ENCODE measurements at places on chromosomes 1 and 21.

DNA sequence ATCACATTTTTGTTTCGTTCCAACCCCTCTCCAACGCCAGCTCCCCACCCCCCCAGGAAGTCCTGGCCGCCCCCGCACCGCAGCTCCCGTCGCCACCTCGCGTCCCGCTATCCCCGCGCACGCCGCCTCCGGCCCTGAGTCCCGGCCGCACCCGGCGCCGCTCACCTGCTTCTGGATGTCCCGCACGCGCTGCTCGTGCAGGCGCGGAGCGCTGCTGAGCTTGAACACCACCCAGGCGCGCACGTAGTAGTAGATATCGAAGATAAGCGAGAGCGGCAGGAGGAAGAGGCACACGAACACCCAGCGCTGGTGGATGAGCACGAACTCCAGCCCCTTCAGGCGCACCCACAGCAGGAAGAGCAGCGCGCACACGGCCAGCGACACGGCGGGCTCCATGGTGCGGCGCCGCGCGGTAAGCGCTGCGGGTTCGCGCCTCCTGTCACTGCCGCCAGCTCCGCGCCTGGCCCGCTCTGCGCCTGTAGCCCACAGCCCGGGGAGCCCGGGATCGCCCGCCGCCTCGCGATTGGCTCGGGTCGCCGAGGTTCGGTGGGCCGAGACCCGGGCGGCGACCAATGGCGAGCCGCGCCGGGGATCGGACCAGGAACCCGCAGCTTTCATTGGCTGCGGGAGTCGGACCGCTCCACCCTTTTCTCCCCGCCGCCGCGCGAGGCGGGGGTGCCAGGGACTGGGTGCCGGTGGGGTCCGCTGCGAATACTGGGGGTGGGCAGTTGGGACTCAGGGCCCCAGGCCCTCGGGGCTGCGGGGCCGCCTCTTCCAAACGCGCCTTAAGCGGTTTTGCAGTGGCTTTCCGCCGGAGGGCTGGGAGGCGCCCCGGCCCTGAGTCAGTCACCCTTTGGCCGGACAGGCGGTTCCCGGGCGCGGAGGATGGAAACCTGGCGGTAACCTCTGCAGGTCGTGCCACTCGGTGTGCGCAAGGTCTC is at the start of gene DHCR24:
Gene DHCR24 (minus strand): TSS at position 472 of the 941 bp plus-strand sequence. CDS start 76 bp downstream, at position 396.
- peak; percentile 74 for DNase-seq

- no peak for DNase-seq
Observed at GRCh38 chr21:30104241-30104640, 62.4 kb downstream of the CLDN17 start.

GRCh38 chr21:42331660-42332059 is 16.5 kb upstream of the TFF3 start:
- DNase-seq = no peak

DNA sequence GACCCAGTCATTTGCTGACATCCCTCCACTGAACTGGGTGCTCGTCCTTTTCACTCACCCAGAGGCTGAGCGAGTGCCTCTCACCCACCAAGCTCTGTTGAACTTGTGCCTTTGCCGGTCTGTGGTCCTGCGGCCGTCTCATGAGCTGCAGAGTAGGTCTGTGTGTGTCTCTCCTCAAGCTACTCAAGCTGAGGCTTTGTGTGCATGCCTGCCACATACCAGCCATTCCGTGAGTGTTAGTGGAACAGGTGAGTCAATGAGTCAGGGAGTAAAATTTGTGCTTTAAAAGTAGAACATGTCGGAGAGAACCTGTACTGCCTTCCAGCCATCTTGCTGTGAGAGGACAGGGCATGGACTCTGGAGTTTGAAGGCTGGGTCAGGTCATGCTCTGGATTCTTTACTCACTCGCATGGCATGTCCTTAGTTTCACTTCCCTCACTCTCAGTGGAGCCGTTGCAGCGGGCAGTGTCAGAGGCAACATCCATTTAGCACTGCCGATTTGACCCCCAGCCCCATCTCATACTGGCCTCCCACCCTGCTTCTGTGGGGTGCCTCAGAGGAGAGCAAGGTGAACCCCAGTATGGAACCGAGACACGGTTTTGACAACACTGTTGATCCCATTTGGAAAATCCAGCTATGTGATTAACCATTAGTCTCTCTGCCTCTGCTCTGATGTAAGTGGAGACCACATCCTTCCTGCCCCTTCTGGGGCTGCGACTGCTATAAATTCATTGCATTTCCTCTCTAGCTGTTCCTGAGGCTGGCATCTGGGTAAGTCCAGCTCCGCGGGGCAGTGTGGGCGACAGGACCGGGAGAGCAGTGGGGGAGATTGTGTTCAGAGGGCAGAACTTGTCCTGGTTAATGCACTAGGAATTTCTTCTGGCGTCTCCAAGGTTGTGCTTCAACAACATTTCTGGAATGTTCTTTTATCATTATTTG is at the start of gene NLRP3:
Gene NLRP3 (plus strand): TSS at position 751 of the 939 bp plus-strand sequence. CDS start 2,628 bp downstream, outside the sequence.
- DNase-seq = no peak

- DNase-seq = no peak
Observed at GRCh38 chr1:205632669-205633169, 908 bp upstream of the ELK4 start.

GRCh38 chr1:8555582-8555981 is 237.7 kb downstream of the SLC45A1 start:
- no peak for DNase-seq

- no peak for DNase-seq
Observed at GRCh38 chr21:15552914-15553494, 176.8 kb upstream of the USP25 start.

GRCh38 chr1:6913086-6913485 is 127.8 kb downstream of the CAMTA1 start:
- DNase-seq = no peak

DNA sequence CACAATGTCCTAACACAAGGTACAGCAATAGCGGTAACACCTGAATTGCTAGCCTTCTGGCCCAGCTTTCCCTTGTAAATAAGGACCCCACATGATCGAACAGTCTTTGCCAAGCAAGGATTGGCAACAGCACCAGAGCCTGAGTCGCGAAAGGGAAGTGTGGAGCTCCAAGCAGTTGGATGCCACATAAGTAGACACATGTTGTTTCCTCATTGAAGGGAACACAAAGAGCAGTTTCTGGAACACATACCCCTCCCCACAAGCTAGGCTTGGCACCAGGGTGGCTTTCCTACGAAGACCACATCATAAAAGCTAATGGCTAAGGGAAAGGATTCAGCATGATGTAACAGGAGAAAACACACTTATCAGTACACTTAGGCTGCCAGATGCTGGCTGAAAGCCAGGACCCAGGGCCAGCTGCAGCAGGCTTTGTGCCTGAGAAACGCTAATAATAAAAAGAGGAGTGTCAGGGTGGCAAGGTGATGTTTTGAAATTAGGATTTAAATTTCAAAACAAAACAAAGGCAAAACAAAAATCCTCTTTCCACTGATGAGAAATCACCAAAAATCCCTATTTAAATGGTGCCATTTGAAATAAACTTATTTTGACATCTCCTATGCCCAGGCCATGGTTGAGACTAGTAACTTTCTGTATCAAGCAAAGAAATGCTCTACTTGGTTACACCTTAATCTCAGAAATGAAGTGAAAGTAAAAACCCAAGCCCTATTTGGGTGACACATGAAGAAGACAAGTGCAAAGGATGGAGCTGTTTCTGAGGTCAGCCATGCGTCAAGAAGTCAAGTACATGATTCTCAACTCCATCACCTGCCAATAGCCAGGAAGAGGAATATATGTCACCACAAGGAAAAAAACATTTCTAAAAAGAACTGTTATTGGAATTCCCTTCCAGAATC is 11.9 kb upstream of the CPLANE2 start:
- DNase-seq = peak; percentile 94

- DNase-seq = no peak
Observed at GRCh38 chr1:178405137-178405536, 91.6 kb downstream of the CLEC20A start.

DNA sequence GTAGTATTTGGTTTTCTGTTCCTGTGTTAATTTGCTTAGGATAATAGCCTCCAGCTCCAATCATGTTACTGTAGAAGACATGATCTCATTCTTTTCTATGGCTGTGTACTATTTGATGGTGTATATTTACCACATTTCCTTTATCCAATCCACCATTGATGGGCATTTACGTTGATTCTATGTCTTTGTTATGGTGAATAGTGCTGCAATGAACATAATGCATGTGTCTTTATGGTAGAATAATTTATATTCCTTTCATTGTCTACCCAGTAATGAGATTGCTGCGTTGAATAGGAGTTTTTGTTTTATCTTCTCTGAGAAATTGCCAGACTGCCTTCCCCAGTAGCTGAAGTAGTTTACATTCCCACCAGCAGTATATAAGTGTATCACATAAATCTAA is 538.8 kb downstream of the LRRIQ3 start:
- DNase-seq = peak; percentile 96

- no peak for DNase-seq
Observed at GRCh38 chr1:226738421-226738994, 574 bp downstream of the ITPKB start.

GRCh38 chr1:239930686-239931262 is 160.9 kb upstream of the FMN2 start:
- no peak for DNase-seq

- DNase-seq = no peak
Observed at GRCh38 chr1:178921499-178921898, 50.6 kb upstream of the ANGPTL1 start.

- DNase-seq = no peak
Observed at GRCh38 chr1:33191731-33192275, 10.0 kb upstream of the TRIM62 start.

GRCh38 chr1:60978421-60979357 is 103.7 kb upstream of the NFIA start:
- DNase-seq = peak; percentile 18

DNA sequence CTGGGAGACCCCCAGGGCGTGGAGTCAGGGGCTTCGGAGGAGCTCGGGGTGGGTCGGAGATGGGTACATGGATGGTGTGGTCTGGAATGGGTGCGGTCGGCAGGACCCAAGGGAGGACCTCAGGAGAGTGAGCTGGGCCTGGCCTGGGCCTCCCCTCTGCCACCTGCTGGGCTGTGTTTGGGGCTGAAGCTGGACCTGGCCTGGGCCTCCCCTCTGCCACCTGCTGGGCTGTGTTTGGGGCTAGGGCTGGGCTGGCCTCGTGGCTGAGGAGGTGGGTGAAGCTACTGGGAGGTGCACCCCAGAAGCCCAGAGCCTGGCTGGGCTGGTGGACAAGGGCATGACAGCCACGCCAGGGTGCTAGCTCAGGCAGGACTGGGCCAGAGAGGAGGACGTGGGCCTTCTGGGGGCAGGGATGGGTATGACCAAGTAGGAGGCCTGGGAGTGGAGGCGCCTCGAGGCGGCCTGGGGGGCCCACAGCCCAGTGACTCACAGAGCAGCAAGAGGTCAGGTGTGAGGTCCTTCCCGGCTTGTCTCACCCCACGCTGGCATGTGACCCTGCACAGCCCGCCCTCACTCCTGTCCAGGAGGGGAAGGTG is 14.5 kb downstream of the SAMD11 start:
- DNase-seq = no peak

- DNase-seq = peak; percentile 42
Observed at GRCh38 chr1:45205011-45205909, 1.1 kb downstream of the ZSWIM5 start.

GRCh38 chr1:116105996-116106395 is 5.2 kb upstream of the MAB21L3 start:
- DNase-seq = peak; percentile 31

DNA sequence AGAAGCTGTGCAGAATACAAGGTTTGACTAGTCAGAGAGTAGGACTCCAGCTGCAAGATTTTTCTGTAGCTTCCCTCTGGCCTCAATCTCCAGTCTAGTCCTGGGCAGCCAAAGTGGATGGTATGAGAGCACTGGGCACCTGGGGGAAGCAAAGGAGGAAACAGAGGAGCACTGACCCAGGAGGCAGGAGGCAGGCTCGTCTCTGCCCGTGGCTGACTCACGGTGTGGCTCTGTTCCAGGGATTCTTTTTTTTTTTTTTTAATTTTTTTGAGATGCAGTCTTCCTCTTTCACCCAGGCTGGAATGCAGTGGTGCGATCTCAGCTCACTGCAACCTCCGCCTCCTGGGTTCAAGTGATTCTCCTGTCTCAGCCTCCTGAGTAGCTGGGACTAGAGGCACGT is 4.1 kb upstream of the NPPB start:
- no peak for DNase-seq

- DNase-seq = no peak
Observed at GRCh38 chr1:243438815-243439214, 183.0 kb downstream of the SDCCAG8 start.

DNA sequence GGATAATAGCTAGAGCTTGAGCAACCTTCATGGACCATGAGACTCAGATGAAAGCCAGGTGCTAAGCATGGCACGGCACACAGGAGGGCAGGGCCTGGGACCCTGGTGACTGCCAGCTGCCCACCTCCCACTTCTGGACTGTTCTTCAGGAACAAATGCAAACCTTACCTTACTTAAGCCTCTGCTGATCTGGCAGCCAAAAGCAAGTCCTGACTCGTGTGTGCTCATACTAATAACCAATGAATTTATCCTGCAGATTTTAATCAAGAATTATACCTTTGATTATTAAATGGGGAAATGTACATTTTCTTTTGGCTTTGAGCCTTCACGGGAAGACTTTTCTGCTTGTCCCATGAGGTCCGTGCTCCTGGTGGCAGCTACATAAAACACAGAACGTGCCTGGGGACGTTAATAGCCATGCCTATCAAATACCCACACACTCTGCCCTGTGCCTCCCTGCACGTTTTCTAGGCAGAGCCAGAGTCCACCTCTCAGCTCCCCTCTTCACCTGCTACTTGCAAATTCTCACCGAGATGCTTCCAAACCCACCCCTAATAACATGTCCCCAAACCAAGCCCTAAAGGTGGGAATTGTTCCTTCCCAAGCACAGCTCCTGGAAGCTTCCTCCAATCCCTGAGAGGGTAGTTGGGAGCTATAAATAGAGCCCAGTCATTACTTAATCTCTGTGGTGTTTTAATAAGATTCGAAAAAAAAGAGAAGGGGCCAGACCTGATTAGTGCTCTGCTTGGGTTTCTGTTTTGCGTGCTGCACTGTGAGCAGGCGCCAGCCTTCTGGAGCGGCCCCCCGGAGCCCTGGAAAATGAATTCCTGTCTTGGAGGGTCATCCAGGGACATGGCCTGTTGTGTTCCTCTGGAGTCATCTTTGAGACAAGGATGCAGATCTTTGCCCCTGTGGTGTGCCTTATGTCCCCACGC is 33.5 kb downstream of the SLC1A7 start:
- DNase-seq = no peak

- DNase-seq = no peak
Observed at GRCh38 chr21:25582888-25583287, 24.4 kb downstream of the MRPL39 start.

- no peak for DNase-seq
Observed at GRCh38 chr1:9615316-9616063, 26.8 kb downstream of the TMEM201 start.

All from NCI-H748 treated with DMSO at 0.1 percent for 48 hours (cell line).